ENCODE measurements at places on chromosomes 12 and 14. TPM values are rescaled to one million over a fixed set of nuclear protein-coding genes. Genes with fewer than 3 reads are reported as not detected.

The HSPB8 gene
- 7.1 TPM for total RNA-seq

GRCh38 chr14:100654025-100654813, 67.0 kb upstream of the BEGAIN start:
- no peak for DNase-seq

The CNTN1 gene
- 1.4 TPM for total RNA-seq

DNA sequence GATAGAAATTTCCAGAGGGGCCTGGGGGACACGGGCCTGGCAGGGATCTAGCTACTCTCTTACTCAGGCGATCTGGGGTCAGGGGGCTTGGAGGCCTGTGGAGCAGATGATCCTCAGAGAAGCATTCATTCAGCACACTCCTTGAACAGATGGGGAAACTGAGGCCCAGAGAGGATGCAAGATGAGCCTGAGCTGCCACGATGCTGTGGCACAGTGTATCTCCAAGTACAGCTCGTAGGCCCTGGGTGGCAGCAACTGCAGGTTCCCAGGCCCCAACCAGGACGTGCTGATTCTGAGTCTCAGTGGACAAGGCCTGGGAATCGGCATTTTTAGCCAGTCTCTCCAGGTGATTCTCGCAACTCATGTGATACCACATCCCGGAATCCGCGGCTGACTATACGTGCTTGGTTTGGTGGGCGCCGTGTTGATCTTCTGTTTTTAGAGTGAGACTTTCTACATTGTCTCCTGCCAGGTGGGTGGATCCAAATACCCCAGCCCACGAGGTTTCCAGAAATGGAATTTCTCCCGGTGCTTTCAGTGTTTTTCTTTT, 22.5 kb downstream of the ADGRD1 start:
- no peak for DNase-seq

All from SJSA1 (cell line).